Activated CD4-positive, CD25-positive, alpha-beta regulatory T cell (primary cell): ENCODE measurements at places on chromosomes 2 and 18.

- no peak for DNase-seq
These were observed 87.8 kb downstream of the ACOXL start for GRCh38 chr2:110820128-110820527.

DNA sequence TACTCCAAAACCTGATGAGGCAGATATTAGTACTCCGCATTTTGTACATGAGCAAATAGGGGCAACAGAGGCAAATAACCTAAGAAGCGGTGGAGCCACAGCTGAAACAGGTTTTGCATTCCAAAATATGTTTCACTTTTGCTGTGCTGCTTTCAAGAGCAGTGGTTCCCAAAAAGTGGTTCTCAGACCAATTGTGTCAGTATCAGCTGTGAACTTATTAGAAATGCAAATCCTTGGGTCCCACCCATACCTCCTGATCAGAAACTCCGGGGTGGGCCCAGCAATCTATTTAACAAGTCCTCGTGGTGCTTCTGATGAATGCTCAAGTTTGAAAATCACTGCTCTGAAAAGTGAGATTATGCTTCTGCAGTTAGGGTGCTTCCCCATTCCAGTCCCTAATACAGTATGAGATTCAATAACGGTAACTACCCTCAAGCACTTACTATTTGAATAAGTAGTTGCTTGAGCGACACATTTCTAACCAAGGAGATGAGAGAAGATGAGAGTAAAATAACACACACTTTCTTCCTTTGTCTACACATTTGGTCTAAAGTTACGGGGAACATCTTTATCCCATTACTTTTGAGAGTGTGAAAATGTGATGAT is 17.8 kb upstream of the TCF4 start:
- DNase-seq = no peak

DNA sequence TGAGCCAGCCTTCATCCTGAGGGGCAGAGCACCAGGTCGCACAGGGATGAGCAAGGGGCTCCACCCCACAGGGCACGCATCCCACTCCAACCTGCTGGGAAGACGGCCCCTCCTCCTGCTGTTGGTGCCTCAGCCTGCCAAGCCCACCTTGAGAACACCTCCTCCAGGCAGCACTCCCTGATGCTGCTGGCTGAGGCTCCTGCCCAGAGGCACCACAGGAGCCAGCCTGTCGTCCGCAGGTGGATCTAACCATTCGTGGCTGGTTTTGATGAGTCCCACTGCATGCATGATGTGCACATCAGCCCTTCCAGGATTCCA is 58.4 kb downstream of the BIN1 start:
- no peak for DNase-seq

- DNase-seq = no peak
These were observed 137.8 kb downstream of the PID1 start for GRCh38 chr2:229133155-229133772.

DNA sequence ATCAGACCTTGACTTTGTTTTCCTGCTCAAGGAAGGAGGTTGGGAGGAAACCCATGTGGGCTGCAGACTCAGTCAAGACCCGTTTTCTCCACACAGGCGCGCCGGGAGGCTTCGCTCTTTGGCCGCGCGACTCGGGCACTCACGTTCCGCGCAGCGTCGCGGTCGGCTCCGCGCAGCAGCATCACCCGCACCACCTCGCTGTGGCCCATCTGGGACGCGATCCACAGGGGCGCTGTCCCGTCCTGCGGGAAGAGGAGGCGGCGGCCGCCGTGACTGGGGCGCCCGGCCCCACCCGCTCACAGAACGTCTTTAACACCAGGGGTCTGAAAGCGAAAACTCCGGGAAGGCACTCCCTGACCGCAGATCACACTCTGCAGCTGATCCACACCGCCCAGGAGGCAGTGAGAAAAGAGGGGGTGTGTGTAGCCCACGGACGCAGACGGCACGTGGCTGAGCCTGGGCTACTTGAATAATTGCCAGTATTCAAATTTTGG is 33.1 kb upstream of the NPC1 start:
- no peak for DNase-seq

GRCh38 chr2:174059884-174060244 is 94.7 kb upstream of the SP3 start:
- no peak for DNase-seq

- no peak for DNase-seq
These were observed 146.5 kb upstream of the ARL4C start for GRCh38 chr2:234643407-234643806.

- no peak for DNase-seq
These were observed 41.6 kb downstream of the NIFK start for GRCh38 chr2:121695171-121695451.

- no peak for DNase-seq
These were observed at the start of gene MARCO for GRCh38 chr2:118942031-118942430. TSS of gene MARCO (plus strand) at chr2:118942194. CDS start at chr2:118942301, 107 bp downstream.

GRCh38 chr18:54835944-54836343 is 7.7 kb downstream of the RAB27B start:
- DNase-seq = no peak

DNA sequence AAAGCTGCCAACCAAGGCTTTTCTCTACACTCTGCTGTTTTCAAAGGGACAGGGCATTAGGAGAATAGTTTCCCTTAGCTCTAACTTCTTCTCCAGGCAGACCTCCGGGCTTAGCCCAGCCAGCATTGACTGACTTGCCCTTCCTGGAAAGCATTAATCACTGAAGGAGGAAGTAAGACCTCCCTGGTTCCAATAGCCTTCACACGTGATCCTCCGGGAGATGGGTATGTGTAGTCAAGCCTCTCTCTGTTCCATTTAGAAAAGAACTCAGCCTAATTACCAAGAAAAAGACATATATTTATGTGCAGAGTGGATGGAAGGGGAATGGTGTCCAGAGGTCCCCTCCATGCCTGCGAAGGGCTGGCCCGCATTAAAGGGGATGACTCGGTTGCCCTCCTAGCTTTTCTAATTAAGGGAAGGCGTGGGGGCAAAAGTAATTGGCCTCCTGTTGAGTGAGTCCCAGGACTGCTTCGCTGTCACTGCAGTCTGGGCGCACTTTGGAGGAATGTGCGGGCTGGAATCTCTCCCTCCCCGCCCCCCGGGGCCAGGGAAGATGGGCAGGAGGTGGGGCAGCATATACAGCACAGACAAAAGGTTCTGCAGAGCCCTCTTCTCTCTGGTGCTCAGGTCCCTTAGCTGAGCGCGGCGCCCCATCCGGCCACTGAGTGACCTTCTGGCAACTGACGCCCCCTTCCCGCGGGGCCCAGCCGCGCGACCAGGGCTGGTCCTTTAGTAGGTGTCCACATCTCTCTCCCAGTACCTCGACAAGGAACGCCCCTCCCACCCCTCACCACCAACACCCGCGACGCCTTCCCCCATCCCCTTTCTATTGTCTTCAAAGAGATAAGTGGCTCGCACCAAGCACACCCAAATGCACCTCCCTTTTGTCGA is 686.0 kb downstream of the NRXN1 start:
- DNase-seq = no peak

GRCh38 chr2:28357948-28358667 is 34.5 kb upstream of the FOSL2 start:
- no peak for DNase-seq

DNA sequence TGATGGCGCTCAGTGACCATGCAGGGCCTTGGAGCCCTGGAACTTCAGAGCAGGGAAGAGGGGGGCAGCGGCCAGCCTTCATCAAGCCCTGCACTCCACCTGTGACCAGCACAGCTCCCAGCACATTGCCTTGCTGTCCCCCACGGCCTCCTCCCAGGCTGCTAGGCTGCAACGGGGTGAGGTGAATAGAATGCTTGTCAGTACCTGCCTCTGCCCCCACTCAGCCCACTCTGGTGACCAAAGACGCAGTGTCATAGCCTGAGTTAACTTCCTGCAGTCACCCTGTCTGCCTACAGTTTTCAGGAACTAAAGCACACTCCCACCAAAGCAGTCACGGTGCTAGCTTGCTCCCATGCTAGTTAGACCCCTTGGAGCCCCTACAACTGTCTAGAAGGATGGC is 72.1 kb downstream of the STPG4 start:
- DNase-seq = no peak

- no peak for DNase-seq
These were observed 101.4 kb downstream of the WDPCP start for GRCh38 chr2:63486861-63487290.

- no peak for DNase-seq
These were observed 423.8 kb upstream of the MEX3C start for GRCh38 chr18:51621113-51621863.

DNA sequence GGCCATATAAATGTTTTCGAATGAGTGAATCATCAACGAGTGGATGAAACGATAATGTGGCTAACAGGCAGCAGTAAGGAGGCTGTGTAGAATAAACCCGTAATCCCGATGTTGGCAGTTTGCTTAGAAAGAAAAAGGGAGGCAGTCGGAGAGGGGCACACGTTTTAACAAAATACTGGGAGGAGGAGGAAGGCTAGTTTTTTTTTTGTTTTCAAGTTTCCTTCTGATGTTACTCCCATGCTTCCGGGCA is 476 bp upstream of the MSH2 start:
- DNase-seq = no peak

- no peak for DNase-seq
These were observed 33.3 kb downstream of the IL1R2 start for GRCh38 chr2:102025016-102025501.

GRCh38 chr2:226483143-226483542 is 316.5 kb downstream of the IRS1 start:
- no peak for DNase-seq

GRCh38 chr2:170818036-170818751 is 1.5 kb downstream of the GAD1 start:
- DNase-seq = no peak

DNA sequence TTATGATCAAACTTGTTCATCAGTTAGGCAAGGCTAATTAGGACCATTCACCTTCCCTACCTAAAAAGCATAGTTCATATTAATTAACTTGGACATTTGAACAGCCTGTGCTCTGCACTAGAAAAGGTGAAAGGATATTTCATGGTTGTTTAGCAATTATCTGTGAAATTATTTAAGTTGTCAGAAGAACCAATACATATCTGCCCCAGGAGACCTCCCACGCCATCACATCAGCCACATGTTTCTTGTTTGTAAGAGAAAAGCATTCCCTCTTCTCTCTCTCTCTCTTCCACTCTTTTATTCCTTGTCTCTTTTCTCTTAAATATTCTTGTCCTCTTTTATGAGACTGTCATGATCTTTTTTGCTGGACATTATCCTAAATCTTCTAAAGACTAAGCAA is 282.0 kb upstream of the RND3 start:
- no peak for DNase-seq

- DNase-seq = no peak
These were observed 12.6 kb downstream of the ZNF804A start for GRCh38 chr2:184610891-184611290.

DNA sequence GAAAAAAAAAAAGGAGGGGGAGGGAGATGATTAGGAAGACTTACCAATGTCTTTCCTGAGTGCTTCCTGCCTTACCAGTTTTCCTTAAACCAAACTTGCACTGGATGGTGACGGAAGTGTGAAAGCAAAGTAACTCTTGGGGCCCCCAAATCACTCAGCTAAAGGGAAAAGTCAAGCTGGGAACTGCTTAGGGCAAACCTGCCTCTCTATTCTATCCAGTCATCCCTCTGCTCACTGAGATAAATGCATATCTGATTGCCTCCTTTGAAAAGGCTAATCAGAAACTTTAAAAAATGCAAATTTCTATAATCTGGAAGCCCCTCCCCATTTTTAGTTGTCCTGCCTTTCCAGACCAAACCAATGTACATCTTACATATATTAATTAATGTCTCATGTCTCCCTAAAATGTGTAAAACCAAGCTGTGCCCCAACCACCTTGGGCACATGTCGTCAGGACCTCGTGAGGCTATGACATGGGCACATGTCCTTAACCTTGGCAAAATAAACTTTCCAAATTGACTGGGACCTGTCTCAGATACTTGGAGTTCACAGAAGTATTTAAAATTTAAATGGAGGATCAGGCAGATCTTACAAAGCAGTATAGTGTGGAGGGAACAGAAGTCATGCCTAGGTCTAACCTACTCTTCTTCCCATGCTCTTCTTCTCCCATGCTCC is 7.2 kb upstream of the CYBRD1 start:
- DNase-seq = no peak

DNA sequence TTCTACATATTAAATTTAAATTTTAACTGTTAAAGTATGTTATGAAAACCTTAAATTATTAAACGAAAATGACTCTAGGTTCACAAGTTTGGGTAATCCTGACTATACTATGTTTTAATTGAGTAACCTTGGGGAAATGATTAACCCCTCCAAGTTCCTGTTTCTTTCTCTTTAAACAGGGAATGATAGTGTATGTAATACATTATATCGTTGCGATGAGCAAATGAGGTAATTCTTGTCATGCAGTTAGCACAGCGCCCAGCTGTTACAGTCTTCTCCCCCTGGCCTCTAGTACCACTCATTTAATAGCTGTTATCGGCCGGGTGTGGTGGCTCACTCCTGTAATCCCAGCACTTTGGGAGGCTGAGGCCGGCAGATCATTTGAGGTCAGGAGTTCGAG is 80.4 kb downstream of the MTA3 start:
- DNase-seq = no peak

GRCh38 chr18:62717925-62718800 is 2.8 kb downstream of the PHLPP1 start:
- DNase-seq = no peak

DNA sequence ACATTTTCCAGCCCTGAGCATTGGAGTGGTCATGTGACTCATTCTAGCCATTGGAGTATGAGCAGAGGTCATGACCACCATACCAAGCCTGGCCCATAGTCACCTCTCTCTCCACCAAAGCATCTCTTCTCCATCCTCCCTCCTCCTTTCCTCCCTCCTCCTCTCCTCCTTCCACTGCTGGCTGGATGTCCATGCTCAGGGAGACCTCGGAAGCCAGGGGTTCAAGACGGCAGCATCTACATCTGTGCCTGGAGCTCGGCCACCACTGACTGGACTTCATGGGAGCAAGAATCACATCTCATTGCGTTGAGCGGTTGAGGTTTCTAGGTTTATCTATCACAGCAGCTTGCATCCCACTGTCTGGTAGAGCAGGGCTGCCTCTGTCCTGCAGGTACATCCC is 252.4 kb downstream of the NDUFA10 start:
- DNase-seq = no peak

- no peak for DNase-seq
These were observed 194.8 kb downstream of the LNPK start for GRCh38 chr2:175807031-175807873.

DNA sequence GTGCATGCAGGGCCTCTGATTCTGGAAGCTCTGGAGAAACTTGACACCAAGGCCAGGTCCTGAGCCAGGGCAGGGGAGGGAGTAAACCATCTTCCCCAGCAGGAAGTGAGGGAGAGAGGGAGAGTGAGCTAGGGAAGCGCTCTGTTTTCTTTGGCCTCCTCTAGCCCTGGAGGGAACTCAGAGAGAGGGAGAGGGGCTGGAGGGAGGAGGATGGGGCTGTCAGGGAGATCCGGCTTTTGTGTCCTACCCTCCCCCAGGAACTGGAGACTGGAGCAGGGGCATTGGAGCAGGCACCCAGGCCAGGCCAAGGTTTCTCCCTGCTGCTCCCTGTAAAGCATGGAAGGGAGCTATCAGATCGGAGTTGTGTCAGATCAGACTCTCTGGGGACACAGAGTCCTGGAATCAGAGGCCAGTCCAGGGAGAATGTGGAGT is 22.7 kb upstream of the PKDCC start:
- no peak for DNase-seq

DNA sequence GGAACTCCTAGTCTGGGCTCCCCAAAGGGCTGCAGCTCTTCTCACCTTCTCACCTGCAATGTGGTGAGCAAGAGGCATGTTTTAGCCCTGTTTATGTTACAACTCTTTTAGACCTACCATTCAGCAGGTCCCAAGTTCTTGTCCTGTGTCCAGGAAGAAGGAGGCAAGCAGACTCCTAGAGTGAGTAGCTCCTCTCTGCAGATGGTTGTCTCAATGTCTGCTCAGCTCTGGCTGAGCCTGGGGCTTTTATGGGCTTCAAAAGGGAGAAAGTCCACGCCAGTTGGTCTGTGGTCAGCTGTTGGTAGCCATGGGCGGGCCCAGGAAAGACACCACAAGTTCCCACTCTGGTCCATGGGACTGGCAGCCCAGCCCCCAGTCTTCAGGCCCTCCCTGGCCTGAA is 148.1 kb upstream of the HS6ST1 start:
- no peak for DNase-seq
